ENCODE measurements at places on chromosomes 7 and 10. TPM values are rescaled to one million over a fixed set of nuclear protein-coding genes. Genes with fewer than 3 reads are reported as not detected.

DNA sequence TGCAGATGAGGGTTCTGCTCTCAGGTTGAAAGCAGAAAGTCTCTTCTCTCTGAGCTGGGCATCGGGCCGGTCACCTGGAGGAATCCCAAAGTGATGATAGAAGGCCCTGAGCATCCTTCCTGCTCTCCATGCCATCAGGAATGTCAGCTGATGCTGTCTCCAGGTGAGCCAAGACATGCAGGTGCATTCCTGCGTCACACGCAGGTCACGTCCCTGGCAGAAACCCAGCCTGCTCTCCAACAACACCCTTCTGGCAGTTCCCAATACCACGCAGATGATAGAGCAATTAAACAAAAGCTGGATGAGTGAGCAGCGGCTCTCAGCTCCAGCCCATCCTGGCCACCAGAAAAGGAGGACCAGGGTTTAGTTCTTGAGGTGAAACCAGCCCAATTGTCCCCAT, 6.9 kb upstream of the WIPI2 start:
- DNase-seq: no peak

The NAT16 gene
- total RNA-seq: not detected

DNA sequence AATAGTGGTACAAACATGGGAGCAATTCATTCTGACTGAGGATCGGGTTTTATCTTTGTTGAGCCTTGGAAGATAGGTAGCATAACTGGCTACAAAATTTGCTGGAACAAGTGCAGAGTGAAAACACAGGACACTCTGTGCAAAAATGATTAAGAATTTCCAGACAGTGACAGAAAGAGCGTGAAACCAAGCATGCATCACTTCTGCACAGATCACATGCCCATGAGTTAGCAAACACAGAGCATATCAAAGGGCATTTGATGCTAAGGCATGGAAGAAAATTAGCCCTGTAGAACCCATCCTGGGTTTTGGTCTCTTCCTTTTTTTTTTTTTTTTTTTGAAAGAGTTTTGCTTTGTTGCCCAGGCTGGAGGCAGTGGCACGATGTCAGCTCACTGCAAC, 28.3 kb downstream of the TECTB start:
- DNase-seq: no peak

The LIPJ gene
- not detected for total RNA-seq

The ANKRD7 gene
- 0.22 TPM for total RNA-seq

DNA sequence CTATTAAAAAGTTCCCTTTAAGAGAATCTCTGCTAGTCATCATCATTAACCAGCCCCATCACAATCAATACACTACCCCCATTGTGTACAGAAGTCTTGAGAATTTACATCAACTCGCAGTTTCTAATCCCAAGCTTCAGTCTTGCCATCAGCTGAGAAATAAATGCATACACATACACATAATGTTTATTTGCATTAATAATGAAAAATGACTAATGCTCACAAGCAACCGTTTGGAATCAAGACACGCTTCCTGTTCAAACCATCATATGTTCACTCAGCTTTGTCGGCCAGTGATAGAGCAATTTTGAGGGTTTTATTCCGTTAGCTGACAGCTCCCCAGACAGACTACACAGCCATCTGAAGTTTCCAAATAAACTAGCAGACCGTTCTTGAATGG, 287.1 kb downstream of the SFMBT2 start:
- no peak for DNase-seq

GRCh38 chr7:150974468-150975391, 3.4 kb downstream of the KCNH2 start:
- peak; percentile 44 for DNase-seq

The C10orf105 gene
- total RNA-seq: not detected

The LIMK1 gene
- total RNA-seq: 13.7 TPM

The TUBB8 gene
- total RNA-seq: not detected

GRCh38 chr10:13158401-13158800, 3.0 kb upstream of the MCM10 start:
- no peak for DNase-seq

The CYP3A4 gene
- total RNA-seq: not detected

DNA sequence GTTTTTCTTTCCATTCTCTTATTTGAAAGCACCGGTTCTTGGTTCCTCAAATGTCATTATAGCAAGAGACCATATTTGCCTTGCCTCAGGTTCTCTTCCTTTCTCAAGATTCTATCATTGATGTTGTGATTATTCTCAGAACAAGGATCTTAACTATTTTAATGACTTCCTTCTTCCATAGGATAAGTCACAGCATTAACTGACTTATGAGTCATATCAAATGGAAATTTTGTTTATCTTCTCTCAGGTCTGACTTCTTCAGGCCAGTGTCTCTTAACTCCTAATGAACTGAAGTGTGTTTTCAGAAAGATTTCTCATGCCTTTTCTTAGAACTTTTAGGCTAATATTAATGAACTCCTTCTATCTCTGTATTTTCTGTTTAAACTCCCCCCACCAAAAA, 794.6 kb upstream of the LRRN3 start:
- no peak for DNase-seq

DNA sequence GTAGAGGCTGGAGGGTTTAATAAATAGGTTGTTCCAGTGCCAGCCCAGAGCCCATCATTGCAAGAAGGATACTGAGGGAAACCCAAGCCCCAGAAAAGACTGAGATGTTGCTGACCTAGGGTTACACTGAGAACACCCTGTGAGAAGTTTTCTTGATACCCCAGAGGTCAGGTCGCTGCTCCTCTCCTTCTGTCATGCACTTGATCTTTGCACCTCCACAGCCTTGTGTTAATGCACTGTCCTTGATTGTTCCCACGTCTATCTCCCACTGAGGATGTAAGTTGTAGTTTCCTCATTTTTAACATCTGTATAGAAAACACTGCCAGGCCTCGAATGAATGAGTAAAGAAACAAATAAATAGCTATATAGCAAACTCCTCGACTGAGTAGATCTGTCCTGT, 195.3 kb upstream of the AHR start:
- DNase-seq: no peak

- DNase-seq: no peak
Measured at GRCh38 chr7:74283858-74284447, 5.3 kb upstream of the CLIP2 start.

The KCP gene
- not detected for total RNA-seq

DNA sequence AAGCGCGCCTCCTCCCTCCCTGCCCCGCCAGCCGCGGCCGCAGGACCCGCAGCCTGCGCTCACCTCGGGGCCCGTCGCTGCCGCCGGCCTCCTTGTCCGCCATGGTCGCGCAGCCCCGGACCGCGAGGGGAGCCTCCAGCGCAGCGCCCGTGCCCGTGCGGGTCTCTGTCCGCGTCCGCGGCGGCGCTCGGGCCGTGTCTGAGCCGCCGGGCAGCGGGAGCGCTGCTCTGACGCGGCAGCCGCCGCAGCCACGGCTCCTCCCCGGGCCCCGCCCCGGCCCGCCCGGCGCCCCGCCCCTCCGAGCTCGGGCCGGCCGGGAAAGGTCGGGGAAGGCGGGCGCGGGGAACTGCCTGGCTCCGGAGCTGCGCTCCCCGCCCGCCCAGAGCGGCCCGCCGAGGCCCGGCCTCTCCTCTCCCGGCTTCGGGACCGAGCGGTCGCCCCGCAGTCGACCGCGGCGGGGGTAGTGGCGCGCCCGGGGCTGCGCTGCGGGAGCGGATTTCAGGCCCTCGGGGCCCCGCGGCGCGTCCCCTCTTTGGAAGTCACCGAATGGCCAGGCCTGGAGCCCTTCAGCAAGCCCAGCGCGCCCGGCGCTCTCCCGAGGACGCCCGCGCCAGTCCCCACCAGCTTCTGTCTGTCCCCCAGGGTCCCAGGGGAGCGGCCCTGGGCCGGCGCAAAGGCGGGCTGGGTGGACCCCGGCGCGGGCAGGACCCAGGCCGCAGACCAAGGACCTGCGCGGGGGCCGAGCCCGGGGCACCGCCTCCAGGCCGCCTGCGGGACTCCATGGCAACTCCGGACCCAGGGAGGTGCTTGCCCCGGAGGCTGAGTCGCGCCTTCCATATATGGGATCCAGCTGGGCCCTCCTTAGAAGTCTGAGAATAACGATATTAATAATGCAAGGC, at the start of gene HSPA12A:
Gene HSPA12A (minus strand): TSS at position 200 of the 899 bp plus-strand sequence. CDS start 97 bp downstream, at position 103.
- DNase-seq: peak; percentile 74

GRCh38 chr7:28292834-28293526, 112.4 kb upstream of the JAZF1 start:
- DNase-seq: no peak

DNA sequence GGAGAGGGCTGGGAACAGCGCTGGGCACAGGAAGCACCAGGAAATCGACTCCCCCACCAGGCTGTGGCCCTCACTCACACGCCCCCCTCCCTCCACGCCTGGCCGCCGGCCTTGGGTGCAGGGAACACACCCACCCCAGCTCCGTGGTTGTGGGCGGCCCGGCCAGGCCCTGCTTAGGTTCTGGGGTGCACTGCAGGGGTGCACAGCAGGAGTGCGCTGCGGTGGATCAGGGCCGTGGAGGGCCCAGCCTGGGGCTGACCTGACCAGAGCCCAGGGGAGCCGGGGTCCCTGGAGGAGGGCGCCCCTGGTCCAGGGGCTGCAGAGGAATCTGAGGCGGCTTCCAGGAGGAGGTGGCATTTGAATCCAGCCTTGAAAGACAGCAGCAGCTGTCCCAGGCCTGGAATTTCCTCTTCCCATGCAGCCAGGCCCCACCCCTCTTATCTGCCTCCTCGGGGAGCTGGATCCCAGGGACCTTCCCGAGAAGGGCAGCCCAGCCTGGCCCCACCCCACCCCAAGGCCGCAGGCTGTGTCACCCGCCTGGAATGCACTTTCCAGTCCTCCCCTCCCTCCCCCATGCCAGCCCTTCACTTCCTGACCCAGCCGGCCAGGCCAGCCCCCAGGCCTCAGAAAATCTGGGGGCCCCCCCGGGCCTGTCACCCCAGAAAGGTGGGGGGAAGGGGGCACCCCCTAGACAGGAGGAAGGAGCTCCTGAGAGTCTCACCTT, 18.4 kb upstream of the PDGFA start:
- DNase-seq: peak; percentile 30

The POM121L12 gene
- not detected for total RNA-seq

GRCh38 chr7:22675917-22676343, 51.1 kb upstream of the IL6 start:
- peak; percentile 89 for DNase-seq

The CC2D2B gene
- total RNA-seq: not detected

DNA sequence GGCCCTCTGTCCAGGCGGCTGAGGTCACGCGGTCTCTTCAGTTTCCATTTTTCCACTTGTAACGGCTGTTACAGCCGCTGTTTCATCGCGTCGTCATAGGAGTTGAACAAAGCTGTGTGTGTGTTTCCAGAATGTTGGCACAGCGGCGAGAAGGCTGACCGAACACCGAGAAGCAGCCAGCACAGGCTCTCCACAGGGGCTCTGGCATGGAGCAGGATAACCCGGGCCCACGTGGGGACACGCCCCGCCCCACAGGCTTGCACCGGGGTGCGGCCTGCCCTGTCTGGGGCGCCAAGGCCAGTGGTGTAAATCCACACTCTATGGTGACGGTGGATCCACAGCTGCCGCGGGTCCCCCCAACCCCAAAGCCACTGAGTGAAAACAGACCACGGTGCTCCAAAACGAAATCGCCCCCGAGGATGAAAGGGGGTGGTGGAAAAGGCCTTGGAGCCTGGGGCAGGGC, 448.2 kb downstream of the DNAJB6 start:
- no peak for DNase-seq

- DNase-seq: peak; percentile 41
Measured at GRCh38 chr10:69807696-69808095, 6.0 kb downstream of the COL13A1 start.

GRCh38 chr7:144819566-144819965, 16.3 kb downstream of the TPK1 start:
- no peak for DNase-seq

- peak; percentile 44 for DNase-seq
Measured at GRCh38 chr10:25017154-25017590, 760 bp downstream of the THNSL1 start.

Measured in lung microvascular endothelial cell (primary cell).